Activated T-helper 2 cell treated with anti-CD3 and anti-CD28 coated beads, Interferon-gamma antibody, Interleukin-2, Interleukin-4, amounts not matched to agents 10 μg/mL and 5 μg/mL and 100 μg/mL, durations not matched to agents 14 hours and 24 hours and 36 hours (primary cell): ENCODE measurements at places on chromosomes 13 and 19.

GRCh38 chr13:29550430-29550988 lies 45.0 kb downstream of the SLC7A1 start:
- no peak for DNase-seq

- DNase-seq, result no peak
Measured at GRCh38 chr19:46994141-46994686, 25.4 kb upstream of the NPAS1 start.

DNA sequence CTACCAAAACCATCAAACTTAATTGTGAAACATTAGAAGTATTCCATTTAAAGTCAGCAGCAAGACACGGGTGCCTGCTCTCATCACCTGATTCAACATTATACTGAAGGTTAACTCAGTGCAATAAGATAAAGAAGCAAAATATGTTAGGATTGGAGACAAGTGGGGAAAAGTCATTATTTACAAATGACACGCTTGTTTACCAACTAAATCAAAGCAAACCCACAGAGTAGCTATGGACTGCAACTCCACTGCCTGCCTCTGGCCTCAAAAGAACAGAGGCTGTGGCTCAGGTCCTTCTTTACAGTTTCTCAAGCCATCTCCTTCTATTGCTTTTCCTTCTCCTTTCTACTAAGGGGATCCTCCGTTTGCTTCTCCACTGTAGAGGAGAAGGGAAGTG lies 21.0 kb upstream of the ATP12A start:
- DNase-seq, result no peak

DNA sequence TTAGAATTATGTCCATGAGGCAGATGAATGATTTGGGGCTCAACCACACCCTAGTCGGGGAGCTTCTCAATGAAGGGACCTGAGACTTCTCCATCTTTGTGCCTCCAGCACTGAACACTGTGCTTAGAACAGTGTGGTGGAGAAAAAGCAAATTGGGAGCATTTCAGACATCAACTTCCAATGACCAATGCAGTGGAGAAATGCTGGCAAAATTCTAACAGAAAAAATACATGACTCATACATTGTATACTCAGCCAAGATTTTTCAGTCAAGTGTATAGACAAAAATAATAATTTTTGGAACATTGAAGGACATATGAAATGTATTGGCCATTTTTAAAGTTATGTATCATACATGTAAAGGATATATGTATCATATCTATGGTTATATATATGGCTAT lies 134.7 kb downstream of the FGF14 start:
- no peak for DNase-seq

DNA sequence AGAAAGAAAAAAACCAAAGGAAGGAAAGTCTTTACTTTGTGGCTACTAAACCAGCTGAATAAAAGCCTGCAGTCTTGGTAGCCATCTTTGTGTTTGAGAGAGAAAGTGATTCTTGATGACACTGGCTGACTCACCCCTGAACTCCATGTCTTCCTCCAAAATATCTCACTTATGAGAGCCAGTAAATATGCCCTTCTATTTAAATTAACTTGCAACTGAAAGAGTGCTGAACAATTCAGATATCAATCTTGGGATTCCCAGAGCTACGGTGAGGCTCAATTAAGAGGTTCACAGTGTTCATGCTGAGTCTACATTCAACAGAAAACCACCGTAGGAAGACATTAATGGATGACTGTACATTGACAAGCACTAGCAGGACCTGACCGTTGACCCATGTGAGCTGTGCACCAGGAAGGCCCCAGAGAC lies 57.9 kb downstream of the KCTD12 start:
- DNase-seq, result no peak

GRCh38 chr13:113672002-113672651 lies 5.1 kb downstream of the GRK1 start:
- DNase-seq, result no peak

GRCh38 chr19:4338441-4339355 lies at the start of gene STAP2:
Gene STAP2 (minus strand): TSS chr19:4338827. CDS start chr19:4338753, 74 bp downstream.
- DNase-seq, result peak; percentile 23

DNA sequence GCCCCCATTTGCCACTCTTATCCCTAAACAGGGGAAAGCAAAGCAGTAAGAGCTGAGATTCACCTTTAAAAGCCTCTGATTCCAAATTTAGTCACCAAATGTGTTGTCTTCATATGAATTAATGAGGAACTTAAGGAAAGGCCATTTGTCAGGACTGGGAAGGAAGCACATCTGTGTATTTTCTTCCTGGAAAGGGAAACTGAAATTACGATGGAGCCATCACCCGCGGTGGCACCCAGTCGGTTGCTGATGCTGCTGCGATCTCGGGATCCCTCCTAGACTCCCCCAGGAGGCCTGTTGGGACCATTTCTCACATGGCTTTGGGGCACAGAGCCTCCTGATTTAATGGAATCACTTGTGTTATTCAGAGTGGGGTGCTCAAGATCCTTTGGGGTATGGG lies 7.4 kb upstream of the IL4I1 start:
- DNase-seq, result no peak

- DNase-seq, result no peak
Measured at GRCh38 chr19:53432088-53432661, 391 bp downstream of the ZNF761 start.
